Anterior cingulate cortex (tissue), 58 donors: ENCODE measurements at places on chromosomes 3 and 15.

GRCh38 chr15:59994888-59995557 lies 9.1 kb upstream of the FOXB1 start:
- DNase-seq = no peak

DNA sequence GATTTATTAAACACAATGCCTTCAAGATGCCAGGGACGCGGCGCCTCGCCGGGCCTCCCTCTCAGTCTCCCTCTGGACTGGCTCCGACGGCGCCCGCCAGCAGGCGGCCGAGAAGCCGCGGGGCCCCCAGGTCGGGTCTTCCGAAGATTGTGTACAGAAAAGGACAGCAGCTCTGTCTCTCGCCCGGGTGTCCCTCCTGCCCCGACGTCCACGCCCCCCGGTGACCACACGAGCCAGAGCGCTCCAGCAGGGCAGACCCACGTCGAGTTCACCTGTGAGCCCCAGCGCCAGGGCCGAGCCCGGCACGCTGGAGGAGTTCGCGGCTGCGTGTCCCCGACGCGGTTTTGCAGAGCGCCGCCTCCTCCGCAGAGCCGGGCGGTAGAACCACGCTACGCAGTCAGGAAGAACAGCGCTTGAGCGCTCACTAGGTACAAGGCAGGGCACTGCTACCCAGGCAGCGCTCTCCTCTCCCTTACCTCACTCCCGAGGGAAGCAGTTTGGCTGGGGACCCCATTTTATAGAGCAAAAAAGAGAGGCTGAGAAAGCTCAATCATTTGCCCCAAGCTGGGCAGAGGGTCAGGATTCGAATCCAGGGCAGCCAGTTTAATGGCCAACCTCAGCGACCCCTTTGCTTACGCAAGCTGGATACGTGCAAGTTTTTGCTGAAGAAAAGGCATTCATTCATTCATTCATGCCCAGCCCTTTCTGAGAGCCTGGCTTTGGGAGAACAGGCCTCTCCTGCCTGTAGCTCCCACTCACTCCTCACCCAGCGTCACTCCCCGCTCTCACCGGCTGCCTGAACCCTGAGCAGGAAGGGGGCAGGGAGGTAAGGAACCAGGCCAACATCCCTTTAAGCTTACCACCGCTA lies 3.0 kb upstream of the TLE3 start:
- no peak for DNase-seq

DNA sequence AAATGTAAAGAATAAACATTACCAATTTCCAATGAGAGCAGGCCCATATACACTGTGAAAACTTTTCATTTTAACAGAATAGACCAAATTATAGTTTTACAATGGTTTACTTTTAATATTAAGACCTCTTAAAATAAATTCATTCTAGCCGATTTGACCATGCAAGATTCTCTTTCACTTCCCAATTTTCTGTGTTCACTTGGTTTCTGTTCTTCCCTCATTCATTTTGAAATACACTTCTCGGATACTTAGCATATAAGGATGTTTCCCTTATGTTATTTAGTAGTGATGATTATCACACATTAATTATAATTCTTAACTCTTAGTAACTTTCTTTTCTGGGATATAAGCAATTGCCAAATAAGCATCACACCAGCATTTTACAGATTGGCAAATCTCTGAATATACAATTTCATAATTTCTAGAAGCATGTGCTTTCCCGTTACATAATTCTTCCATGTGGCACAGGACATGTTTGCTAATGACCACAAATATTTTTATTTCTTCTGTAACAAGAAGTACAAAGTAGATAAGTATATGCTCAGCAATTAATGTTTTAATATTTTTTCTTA lies 13.9 kb downstream of the OR5H15 start:
- DNase-seq = no peak

- no peak for DNase-seq
These were observed 262.1 kb downstream of the LPP start for GRCh38 chr3:188416041-188416440.

GRCh38 chr3:113623324-113623723 lies 73.1 kb downstream of the USF3 start:
- no peak for DNase-seq
